ENCODE measurements at places on chromosomes 4 and X.

DNA sequence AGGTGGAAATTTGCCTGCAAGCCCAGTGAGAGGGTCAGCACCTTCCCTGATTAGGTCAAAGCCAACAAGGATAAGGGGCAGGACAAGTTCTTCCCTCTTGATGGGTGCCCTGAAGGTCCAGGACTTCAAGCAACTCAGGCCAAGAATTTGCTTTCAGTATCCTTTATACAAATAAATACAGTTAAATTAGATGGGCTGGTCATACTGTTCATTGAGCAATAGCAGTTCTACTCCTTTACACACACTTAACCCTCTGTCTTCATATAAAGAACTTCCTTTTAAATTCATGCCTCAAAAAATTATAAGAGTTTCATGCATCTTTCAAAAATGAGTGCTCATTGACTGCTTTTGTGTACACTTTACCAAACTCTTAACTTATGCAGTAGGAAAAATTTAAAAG lies 392.0 kb downstream of the SPRY1 start:
- no peak for DNase-seq

DNA sequence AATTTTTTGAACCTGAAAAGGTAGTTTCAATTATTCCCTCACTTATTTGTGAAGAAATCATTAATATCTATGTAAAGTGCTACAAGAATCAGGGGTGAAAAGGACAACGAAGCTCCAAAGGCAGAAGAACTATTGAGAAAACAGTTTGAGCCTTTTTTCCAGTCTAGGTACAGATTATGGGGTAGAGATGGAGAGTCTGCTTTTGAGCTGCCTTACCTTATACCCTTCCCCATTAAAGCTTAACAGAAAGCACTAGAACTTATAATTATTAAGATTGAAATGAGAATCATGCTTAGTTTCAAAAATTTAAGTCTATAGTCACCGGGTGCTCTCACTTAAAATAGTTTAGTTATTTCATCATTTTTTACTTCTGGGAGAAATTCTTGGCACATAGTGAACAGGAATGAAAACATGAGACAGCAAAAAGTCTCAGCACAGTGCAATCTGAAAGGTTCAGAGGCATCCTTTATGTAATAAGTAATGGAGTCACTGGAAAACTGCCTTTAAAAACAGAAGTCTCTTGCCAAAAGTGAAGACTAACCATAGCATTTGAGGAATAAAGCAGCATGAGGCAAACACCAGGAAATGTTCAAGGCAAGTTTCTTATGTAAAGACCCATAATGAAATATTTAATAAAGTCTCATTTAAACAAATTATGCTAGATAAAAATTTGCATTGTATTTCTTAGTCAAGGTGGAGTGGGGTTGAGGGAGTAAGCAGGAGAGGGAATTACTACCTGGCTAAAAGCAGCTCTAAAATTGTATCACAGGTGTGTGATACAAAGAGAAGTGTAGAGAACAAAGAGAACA lies 5.1 kb upstream of the DCLK2 start:
- no peak for DNase-seq

- no peak for DNase-seq
These were observed 126.9 kb upstream of the VEGFC start for GRCh38 chr4:176919631-176920030.

- DNase-seq = peak; percentile 72
These were observed 507.4 kb downstream of the C4orf33 start for GRCh38 chr4:129603241-129603931.

DNA sequence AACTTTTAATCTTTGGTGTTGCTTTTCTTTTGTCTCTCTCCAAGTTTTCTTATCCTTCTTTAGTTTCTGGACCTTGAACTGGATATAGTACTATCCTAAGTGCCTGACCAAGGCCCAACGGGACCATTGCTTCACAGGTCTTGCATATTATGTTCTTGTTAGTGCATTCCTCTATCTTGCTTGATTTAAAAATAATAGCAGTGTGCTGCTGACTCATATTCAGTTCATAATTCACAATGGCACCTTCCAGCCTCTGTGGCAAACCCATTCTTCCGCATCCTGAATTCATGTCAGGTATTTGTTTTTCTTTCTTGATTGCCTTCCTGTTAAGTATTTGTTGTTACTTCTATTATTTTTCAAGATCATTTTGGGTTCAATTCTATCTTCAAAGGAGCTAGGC lies 197.1 kb upstream of the GIMD1 start:
- no peak for DNase-seq

- DNase-seq = peak; percentile 12
These were observed 117.1 kb upstream of the BMP3 start for GRCh38 chr4:80913381-80913780.

GRCh38 chrX:118480172-118480571 lies 15.4 kb upstream of the DOCK11 start:
- no peak for DNase-seq

DNA sequence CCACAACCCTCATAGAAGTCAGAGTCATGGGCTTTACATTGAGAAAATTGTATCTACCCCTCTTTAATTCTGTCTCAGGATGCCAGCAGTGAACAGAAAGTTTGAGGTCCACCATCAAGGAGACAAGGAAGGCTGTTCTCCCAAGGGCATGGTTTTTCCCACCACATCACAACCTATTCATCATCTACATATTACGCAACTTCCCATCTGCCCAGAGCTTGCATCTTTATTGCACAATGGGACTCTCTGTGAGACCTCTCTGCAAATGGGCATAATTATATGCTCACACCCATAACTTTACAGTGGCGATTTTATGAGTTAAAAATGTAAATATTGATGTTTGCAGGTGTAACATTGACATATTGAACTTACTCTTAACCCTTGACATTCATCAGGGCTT lies 38.9 kb downstream of the PAGE2 start:
- DNase-seq = peak; percentile 75

Data from NB4 (cell line).